ENCODE measurements at places on chromosomes 3 and 15.
A peak's percentile ranks its signal among the peaks of the same experiment; 100 is the strongest.

DNA sequence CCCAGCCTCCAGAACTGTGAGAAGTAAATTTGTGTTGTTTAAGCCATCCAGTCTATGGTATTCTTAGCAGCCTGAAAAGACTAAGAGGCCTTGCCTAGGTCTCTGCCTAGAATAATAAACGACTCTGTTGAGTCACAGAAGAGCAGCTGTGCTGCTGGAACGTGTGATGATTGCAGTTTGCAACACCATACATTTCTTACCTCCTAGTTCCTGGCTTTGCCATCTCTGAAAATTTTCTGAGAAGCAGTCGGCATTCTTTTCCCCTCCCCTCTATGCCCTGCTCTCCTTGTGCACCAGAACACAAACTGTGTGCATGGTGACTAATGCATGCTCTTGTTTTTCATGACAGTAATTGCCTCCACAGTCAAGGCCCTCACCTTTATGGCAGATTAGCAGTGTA is 301.3 kb downstream of the IL20RB start:
- no peak for DNase-seq

DNA sequence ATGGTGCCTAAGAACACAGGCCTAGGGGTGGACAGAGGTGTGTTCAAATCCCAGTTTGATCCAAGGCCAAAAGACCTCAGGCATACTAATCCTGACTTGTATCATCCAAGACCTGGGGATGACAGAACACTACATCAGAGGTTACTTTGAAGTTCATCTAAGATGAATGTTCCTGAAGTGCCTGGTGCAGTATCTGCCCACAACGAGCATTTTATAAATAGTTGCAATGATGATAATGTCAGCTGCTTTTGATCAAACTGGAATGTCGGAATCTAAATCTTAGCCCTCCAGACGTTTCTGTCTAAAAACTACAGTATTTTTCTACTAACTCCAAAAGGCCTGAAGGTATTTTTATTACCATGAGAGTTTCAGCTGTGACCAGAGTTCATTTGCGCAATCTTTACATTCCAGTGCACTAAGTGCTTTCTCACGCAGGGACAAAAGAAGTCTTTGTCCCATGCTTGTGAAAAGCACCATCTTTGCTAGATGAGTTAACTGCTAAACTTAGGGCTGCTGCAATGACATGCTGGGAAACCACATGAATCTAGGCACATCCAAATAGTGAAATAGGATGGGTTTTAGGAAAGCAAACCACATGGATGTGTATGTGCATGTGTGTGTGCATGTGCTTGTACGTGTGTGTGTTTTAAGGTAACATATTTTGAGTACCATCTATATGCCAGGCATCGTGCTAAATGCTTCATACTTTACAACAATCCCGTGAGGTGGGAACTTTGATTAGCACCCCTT is 18.1 kb downstream of the ANXA2 start:
- no peak for DNase-seq

GRCh38 chr3:107718547-107718946 is 195.8 kb downstream of the BBX start:
- no peak for DNase-seq

- no peak for DNase-seq
These were observed 34.3 kb downstream of the TLE3 start for GRCh38 chr15:70063261-70063925.

- DNase-seq = no peak
These were observed 36.3 kb upstream of the SNX4 start for GRCh38 chr3:125556314-125556713.

DNA sequence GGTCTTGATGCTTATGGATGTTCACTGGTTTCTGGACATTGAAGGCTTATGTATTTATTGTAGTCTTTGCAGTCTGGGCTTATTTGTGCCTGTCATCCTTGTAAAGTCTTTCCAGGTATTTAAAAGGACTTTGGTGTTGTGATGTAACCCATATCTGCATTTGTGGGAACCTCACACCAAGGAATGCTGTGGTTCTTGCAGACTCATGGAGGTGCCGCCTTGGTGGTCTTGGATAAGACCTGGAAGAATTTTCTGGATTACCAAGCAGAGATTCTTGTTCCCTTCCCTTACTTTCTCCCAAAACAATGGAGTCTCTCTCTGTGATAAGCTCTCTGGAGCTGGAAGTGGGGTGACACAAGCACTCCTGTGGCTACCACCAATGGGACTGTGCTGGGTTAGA is 363.5 kb upstream of the NECTIN3 start:
- DNase-seq = no peak

DNA sequence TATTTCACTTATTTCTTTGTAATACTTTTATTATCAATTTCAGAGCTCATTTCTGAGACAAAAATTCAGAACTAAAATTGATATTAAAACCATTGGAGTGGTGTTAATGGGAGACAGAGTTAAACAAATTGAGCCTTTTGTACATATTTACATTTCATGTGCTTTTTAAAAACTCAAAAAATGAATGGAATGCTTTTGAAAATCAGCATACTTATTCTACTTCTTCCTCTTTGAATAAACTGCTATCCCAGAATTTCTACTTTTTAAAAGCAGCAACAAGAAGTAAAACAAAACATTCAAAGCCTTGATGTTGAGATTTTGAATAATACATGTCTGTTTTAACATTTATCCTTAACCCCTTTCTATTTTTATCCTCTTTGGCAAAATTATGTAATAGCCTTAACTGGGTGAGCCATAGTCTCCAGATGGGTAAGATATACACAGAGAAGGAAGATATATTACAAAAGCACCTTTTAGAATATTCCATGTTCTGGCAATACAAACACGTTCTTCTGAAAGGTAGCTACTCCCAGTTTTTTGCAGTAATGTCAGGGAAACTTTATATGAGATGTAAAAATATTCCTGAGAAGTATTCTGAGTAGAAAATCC is 123.6 kb downstream of the MBNL1 start:
- DNase-seq = no peak

DNA sequence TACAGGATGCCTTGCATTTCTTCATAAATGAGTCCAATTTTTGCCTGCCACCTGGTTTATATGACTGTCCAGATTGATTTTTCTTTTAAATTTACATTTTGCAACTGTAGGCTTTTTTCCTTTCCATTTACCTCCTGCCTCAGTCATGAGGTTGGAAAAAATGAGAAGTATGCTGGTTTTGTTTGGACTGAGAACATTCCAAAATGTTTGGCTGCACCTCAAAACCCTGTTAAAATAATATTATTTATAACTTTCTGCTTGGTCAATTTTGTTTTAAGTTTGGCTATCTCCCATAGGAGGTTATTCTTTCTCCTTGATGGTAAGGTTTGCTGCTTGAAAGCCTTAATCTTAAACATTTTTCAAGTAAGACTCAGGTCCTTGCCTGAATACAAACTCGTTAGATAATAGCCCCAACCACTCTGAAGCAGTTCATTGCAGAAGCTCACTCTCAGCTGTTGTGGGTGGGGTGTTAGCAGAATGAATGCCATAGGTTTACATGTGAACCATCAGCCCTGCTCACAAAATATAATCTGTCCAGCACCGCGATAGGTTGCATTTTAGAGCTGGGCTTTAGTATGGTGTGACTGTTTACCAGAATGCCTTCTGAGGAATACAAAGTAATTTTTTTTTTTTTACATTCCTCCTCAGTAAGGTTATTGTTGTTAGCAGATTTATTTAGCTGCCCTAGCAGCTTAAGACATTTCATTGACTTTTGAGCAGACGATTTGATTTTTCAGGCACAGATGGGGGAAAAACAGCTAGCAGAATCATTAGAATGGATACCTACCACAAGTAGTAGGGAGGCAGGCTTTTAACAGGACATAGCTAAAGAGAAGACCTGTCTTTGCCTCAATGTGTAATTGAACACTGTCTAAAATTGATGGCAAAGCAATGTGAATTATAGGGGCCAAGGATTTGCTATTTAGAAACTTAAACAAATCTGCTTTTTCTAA is 630.8 kb upstream of the KCNMB2 start:
- DNase-seq = no peak

GRCh38 chr15:57586661-57587424 is 4.9 kb upstream of the MYZAP start:
- no peak for DNase-seq

DNA sequence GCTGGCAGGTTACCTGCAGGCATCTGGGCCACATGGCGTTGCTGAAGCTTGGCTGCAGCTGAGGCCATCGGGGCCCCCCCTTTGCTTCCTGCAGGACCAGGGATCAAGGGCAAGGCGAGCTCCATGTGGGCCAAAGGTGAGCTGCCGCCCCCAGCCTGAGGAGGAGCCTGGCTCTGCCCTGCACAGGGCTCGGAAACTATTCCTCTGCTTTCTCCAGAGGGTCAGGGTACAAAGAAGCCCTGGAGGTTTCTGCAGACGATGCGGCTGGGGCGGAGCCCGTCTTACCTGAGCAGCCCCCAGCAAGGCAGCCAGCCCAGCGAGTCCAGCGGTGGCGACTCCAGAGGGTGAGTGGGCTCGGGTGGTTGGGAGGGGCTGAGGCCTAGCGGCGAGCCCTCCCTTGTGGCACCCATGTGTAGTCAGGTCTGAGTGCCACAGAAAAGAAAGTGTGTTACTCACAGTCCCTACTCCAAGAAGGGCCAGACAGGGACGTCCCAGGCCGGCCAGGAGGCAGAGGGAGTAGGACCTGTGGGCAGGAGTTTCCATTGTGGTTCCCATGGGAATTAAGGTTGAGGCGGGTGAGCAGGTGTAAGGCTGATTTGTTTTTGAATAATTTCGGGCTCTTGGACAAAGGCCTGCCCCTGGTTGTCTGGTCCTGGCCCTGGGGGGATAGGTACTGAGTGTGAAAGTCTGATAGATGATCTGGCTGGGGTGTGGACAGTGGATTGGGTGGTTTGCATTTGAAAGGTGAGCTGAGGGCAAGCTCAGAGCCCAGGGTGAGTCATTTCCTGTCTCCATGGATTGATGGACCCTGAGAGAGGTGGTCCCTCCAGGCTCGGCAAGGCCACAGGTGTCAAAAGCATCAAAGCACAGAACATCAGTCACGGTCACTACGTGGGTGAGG is 25.4 kb downstream of the CFAP100 start:
- no peak for DNase-seq

- no peak for DNase-seq
These were observed 44.8 kb downstream of the DMXL2 start for GRCh38 chr15:51577636-51578304.

- no peak for DNase-seq
These were observed 50.6 kb upstream of the ULK4 start for GRCh38 chr3:42012383-42012934.

DNA sequence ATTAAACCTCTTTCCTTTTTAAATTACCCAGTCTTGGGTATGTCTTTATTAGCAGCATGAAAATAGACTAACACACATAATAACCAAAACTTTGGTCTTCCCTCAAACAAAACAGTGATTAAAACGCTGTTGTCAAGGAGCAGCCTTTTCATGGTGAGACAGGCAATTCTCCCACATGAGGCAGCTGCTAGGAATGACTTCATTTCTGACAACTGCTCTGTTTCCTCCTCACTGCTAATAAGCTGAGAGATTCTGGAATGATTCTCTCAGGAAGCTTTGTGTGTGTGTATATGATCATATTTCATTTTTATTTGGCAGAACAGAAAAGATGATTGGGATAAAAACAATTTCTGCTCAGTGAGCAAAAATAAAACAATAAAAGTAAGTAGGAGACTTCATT is 580.6 kb upstream of the ADAMTS9 start:
- DNase-seq = no peak

GRCh38 chr3:133527081-133527715 is 46.3 kb upstream of the CDV3 start:
- DNase-seq = no peak

DNA sequence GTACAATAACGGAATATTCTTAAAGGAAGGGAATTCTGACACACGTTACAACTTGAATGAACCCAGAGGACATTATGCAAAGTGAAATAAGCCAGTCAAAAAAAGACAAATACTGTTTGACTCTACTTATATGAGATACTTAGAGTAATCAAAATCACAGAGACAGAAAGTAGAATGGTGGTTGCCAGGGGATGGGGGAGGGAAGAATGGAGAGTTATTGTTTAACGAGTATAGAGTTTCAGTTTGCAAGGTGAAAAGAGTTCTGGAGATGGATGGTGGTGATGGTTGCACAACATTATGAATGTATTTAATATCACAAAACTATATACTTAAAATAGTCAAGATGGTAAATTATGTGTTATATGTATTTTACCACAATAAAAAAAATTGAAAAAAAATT is 112.9 kb upstream of the ARHGEF3 start:
- DNase-seq = no peak

GRCh38 chr3:179942553-179943075 is 94.1 kb downstream of the PEX5L start:
- DNase-seq = no peak

DNA sequence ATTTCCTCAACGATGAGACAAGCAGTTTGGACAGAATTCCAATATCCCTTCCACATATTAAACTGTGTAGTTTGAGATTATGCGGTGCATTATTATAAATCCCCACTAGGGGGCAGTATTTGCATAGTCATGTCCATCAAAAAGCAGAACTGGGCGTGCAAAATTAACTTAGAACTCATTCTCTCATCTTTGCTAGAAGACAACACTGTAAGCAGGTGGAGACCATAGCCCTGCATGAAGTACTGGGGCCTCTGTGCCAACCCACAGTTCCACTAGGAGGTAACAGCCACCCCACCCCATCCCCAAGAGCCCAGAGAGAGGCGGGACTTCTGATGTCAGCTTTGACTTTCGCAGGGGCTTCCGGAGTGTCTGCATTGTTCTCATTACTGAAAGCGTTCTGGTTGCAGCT is 106.6 kb upstream of the TMC3 start:
- peak; percentile 25 for DNase-seq

- peak; percentile 14 for DNase-seq
These were observed 98.3 kb upstream of the VGLL3 start for GRCh38 chr3:87088993-87089841.

GRCh38 chr3:127785711-127786265 is 36.5 kb downstream of the MGLL start:
- DNase-seq = no peak

DNA sequence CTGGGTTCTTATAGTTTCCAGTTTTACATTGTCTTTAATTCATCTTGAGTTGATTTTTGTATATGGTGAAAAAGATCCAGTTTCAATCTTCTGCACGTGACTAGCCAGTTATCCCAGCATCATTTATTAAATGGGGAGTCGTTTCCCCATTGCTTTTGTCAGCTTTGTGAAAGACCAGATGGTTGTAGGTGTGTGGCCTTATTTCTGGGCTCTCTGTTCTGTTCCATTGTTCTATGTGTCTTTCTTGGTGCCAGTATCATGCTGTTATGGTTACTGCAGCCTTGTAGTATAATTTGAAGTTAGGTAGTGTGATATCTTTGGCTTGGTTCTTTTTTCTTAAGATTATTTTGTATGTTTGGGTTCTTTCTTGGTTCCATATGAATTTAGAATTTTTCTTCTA is 432.2 kb downstream of the UNC13C start:
- no peak for DNase-seq

DNA sequence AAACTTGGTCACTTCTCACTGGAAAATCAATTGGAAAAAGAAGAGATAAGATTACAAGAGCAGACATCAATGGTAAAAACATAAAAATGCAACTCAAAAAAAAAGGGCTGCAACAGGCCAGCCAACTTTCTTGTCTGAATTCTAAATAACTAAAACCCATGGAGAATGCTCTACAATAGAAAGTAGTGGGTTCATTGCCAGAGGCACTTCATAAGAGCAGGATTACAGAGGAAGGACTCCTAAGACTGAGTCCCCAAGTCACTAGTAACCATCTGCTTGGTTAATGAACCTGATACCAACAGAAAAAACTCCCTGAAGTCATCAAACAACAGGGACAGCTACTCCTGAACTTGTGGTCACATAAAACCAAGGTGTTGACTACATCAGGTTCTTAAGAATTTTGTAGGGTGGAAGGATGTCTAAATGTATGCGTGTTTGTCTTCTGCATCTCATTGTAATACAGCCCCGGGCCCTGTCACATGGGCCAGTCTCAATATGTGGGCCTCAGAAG is 148.6 kb downstream of the IMPG2 start:
- no peak for DNase-seq

GRCh38 chr3:1447452-1447851 is 354.6 kb downstream of the CNTN6 start:
- DNase-seq = no peak

Data from NCI-H2081 treated with DMSO at 0.1 percent for 48 hours (cell line).